ENCODE measurements at places on chromosomes 2 and 18. TPM values are rescaled to one million over a fixed set of nuclear protein-coding genes. Genes with fewer than 3 reads are reported as not detected.

MDH1B gene
- total RNA-seq = 1.7 TPM

ANO7 gene
- 5.1 TPM for total RNA-seq

ALPP gene
- total RNA-seq = 0.28 TPM

STK17B gene
- 12.8 TPM for total RNA-seq

AGAP1 gene
- total RNA-seq = 25.1 TPM

PROKR1 gene
- total RNA-seq = 5.2 TPM

ABCG8 gene
- total RNA-seq = 0.31 TPM

SERPINB12 gene
- not detected for total RNA-seq

LYG2 gene
- not detected for total RNA-seq

ALK gene
- 0.35 TPM for total RNA-seq

DNA sequence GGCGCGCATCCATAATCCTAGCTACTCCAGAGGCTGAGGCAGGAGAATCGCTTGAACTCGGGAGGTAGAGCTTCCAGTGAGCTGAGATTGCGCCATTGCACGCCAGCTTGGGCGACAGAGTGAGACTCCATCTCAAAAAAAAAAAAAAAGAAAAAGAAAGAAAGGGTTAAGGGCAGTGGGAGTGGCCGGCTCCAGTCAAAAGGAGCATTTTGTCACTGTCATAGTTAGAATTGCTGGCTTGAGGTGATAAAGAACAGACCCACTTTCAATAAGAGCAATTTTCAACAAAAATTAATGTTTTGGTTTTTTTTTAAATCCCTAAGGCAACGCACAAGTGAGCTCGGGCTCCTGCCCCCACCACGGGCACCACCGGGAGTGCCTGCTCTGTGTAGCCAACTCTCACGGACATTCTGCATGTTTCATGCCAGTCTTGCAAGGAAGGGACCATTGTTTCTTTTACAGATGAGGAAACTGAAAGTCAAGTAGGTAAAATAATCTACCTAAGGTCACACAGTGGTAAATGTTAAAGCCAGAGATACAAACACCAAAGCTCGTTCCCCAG is 8.5 kb downstream of the CIB4 start:
- no peak for DNase-seq

GRCh38 chr2:58928973-58929372 is 687.8 kb upstream of the FANCL start:
- DNase-seq = no peak

DNA sequence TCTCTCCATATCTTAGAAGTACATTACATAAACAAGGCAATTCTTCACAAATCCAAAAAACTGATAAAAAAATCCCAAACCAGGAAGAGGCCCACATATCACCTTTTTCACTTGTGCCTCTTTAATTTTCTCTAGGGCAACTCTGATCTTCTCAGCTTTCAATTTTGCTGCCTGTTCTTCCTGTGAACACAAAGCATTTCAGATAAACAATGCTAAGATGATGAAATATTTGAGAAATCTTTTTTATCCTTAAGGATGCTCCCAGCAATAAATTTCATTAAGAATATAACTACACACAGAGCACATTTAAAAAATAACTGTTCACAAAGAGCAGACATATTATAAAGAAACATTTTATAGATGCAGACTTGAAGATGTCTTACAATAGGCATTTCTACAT is 73.4 kb downstream of the RAPH1 start:
- no peak for DNase-seq

DNA sequence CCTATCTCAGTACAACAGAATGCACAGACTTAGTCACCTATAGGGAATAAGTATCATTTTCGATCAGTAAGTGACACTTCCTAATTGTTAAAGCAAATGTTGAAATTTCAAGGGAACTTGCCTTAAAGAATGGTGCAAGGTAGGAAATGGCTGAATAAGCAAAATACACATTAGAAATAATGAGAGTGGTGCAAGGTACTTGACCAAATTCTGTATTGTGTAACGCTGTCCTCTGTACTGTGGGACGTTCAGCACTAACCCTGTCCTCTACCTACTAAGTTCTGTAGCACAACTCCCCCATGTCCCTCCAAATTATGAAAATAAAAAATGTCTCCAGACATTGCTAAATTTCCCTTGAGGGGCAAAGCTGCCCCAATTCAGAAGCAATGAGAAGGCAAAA is 19.4 kb downstream of the MMADHC start:
- no peak for DNase-seq

DNA sequence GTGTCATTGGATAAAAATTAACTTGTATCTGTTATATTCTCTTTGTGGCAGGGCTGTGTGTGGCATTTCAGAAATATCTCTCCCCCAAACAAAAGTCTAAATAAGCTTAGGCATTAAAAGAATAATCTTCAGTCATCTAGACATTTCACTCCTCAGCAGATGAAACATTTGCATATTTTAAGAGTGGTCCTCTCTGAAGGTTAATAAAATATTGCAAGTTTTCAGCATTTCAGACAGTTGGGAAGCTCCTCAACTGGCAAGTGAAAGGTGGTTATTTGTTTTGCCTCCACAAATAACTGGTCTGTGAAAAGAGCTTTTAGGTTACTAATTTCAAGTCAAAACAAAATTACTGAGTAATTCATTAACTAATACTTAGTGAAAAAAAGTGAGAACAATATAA is 462.6 kb downstream of the EPHA4 start:
- DNase-seq = no peak

- peak; percentile 54 for DNase-seq
Observed at GRCh38 chr18:6382963-6383362, 31.7 kb downstream of the L3MBTL4 start.

- DNase-seq = no peak
Observed at GRCh38 chr2:1591461-1591770, 152.9 kb downstream of the PXDN start.

- DNase-seq = no peak
Observed at GRCh38 chr2:30631051-30631671, 176.1 kb downstream of the CAPN13 start.

DNA sequence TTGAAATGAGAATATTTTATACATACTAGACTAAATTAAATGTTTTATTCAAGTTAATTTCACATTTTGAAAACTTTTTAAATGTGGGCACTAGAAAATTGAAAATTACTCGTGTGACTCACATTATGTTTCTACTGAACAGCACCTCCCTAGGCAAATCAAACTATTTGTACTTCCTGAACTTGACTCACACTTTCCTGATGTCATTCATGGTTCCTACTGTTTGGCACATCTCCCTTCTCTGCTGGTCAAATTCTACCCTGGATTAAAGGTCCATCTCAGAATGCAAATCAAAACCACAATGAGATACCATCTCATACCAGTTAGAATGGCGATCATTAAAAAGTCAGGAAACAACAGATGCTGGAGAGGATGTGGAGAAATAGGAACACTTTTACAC is 16.7 kb downstream of the LHCGR start:
- no peak for DNase-seq

- DNase-seq = no peak
Observed at GRCh38 chr2:41691561-41691960, 356.3 kb upstream of the PKDCC start.

- no peak for DNase-seq
Observed at GRCh38 chr18:9380621-9381395, 46.2 kb downstream of the TWSG1 start.

GRCh38 chr18:63290166-63290820 is 29.3 kb downstream of the BCL2 start:
- DNase-seq = peak; percentile 34

DNA sequence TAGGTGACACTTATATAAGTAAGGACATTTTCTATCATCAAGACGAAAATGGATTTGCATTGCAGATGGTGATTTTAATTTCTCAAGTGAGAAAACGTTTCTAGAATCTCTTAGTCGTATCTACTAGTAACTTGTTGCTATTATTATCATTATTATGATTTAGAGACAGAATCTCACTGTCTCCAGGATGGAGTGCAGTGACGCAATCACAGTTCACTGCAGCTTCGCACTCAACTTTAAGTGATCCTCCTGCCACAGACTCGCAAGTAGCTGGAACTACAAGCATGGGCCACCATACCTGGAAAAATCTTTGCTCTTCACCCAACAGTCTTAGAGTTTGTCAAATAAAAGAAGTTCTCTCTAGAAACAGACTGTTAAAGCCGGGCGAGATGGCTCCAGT is 37.6 kb upstream of the DDX18 start:
- DNase-seq = no peak

- DNase-seq = no peak
Observed at GRCh38 chr2:240451791-240452461, 16.5 kb downstream of the GPC1 start.

GRCh38 chr2:72887032-72887739 is at the start of gene SPR:
TSS of gene SPR (plus strand) at chr2:72887408. CDS start at chr2:72887433, 25 bp downstream.
- peak; percentile 73 for DNase-seq

DNA sequence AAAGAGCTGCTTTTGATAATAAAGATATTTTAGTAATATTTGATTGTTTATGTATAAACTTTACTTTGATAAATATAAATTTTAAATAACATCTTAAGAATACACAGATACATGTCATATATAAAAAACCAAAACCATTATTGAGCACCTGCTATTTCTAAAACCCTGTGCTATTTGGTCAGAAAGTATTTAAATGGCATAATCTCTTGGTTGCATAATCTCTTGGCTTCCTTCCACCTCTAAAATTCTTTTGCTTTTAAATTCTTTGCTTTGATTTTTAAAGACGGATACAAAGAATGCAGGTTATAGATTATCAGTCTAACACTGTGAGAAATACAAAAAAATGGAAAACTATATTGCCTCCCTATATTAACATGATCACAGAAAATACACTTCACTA is 36.9 kb downstream of the ACMSD start:
- no peak for DNase-seq

DNA sequence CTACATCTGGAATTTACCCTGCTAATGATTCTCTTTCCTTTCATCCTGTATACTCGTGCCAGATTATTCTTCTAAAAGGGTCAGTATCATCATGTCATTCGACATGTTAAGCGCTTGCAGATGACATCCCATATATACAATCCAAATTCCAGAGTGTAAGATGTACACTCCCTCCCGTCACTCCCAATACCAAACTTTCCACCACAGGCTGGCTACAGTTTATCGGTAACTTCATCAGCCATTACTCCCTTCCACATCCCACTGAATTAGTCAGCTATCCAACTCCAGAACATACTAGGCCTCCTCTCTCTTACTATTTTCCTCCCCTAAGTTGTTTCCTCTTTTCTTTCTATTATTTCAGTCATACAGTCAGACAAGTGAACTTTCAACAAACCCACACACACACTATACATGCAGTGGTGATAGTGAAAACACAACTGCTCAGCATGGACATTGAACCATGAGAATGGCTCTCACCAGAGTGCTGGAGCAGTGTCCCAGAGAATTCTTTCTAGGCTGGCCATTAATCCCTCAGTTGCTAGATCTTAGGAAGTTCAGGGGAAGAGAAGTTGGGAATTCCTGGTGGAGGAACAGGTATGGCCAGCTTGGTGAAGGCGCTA is 10.6 kb upstream of the NMI start:
- DNase-seq = no peak

GRCh38 chr2:30926606-30927005 is 119.4 kb upstream of the CAPN13 start:
- no peak for DNase-seq

- DNase-seq = no peak
Observed at GRCh38 chr2:174711206-174711605, 53.1 kb downstream of the CHRNA1 start.

GRCh38 chr2:150140777-150141176 is 346.7 kb downstream of the RND3 start:
- no peak for DNase-seq

DNA sequence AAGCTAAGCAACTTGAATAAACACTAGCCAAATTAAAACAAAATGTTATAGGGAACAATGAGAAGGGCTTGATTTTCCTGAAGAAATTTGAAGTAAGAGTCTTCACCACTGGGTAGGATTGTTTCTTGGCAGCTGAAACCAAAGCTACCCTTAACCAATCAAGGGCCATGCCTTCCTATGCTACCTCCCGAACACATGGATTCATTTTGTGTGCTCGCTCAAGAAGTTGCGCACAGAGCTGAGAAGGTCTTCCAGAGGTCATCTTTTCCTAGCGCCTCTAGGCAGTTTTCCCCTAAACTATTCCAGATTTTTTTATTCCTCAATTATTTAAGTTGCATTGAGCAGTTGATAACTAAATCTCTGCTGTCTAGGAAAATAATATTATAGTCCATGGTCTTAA is 264.6 kb downstream of the RBM43 start:
- DNase-seq = no peak

DNA sequence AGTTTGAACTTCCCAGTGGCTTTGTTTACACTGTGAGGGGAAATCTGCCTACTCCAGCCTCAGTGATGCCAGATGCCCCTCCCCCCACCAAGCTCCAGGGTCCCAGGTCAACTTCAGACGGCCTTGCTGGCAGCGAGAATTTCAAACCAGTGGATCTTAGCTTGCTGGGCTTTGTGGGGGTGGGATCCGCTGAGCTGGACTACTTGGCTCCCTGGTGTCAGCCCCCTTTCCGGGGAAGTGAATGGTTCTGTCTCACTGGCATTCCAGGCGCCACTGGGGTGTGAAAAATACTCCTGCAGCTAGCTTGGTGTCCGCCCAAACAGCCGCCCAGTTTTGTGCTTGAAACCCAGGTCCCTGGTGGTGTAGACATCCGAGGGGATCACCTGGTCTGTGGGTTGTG is 70.0 kb upstream of the NEUROD1 start:
- peak; percentile 9 for DNase-seq

Data from GM23338 (cell line).